Muscle of leg (tissue), 16 donors: ENCODE measurements at places on chromosomes 5 and 9. TPM values are rescaled to one million over a fixed set of nuclear protein-coding genes. Genes with fewer than 3 reads are reported as not detected.

The CLTA gene
- 147 TPM for polyA plus RNA-seq

GRCh38 chr5:141513627-141514329 is 24.9 kb downstream of the PCDHGC5 start:
- DNase-seq, result peak; percentile 96

GRCh38 chr9:96500696-96501632 is 51.0 kb downstream of the HABP4 start:
- no peak for DNase-seq

DNA sequence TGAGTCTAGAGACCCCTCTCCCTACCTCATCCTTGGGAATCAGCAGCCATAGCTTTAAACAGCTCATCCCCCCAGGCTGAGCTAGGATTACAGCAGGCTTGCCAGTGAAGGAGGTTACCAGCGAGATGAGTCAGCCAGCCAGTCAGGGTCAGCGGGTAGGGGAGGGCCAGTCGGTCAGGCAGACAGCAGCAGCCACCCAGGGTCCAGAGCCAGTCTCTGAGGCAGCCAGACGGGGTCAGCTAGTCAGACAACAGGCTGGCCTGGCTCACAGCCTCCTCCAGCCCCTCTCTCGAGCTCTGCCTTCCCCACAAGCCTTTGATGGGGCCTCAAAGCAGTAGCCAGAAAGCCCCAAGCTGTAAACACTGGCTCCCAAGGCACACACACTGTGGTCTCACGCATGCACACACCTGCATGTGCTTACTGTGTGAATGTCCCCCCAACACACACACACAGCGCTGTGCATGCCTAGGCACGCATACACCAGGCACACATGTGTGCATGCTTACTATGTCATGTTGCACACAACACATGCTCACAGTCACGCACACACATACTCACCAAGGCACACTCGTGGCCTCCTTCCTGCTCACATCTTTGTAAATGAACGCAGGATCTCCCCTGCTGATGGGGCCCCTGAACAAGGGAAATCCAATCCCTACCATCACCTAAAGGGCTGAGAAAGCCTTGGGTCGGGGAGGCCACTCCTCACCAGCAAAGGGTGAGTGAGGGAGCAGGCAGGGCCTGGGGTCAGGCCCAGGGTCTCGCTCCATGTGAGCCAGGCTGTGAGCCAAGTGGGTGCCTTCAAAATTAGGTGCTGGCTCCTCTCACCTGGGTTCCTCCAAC is 28.2 kb upstream of the CPLX2 start:
- DNase-seq, result no peak

- no peak for DNase-seq
Observed at GRCh38 chr9:89439571-89439970, 58.3 kb downstream of the SEMA4D start.
